ENCODE measurements at places on chromosomes 3 and 15.

DNA sequence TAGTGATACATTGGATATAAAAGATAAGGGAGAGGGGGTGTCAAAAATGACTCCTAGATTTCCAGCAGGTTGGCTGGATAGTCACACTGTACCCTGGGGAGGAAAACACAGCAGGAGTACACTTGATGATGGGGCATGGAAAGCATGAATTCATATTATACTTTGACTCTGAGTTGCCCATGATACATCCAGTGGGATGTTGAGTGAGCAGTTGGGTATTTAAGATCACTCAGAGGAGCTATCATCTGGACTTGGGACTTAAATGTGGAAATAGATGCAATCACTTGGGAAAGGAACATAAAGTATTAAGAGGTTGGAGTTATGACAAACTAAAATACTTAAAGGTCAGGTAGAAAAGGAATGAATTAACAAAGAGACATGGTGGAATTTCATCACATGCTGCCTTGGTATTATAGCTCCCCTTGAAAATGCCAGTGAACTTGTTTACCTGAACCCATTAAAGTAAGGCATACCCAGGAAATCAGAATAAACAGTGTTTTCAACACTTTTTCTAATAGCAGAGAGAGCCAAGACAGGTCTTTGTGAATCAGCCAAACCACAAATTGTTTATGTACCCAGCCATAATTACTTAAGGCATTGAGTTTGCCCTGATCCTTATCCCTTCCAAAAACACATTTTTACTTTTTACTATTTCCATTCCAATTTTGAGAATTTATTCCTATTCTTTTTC, 49.9 kb upstream of the ABI3BP start:
- DNase-seq: no peak

DNA sequence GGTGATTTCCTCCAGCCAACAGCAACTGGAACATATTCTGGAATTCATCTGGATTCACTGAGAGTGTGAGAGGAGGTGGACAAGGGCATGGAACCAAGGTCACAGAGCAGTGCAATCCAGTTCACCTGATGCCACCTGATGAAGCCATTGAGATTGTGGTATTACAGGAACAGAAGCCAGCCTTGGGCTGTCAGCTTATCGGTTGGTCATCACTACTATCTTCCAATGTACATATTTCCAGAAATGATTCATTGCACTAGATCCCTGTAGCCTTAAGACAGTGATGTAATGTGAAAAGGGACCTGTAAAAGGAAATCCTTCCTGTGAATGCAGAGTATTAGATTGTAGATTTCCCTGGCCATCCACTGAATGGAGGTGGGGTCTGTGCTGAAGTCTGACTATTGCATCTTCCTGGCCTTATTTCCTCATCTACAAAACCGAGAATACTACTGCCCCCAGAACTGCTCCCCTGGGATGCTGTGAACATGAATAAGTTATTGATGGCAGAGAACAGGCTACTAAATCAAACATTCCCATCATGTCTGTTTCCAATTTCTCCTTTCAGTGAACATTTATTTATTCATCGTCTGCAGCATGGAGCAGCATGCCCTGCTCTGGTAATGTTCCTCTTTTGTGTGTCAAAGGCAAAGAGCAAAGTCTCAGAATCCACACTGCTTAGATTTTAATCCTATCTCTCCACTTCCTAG, 47.4 kb upstream of the TPM1 start:
- no peak for DNase-seq

DNA sequence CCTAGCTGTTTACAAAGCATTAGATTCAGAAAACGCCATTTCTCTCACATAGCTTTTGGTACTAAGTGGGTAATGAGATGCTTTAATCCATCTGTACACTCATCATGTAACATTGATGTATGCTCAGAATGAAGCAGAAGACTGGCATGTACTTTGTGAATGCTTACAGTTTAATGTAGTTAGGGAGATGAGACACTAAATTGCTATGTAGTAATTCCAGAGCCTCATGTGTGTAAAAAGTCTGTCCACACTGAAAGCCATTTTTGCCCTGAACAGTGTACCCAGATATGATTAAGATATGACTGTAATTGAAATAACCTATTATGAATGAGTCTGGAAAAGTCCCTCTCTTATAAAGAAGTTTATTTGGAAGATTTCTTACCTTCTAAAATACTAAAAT, 66.5 kb downstream of the ARMC8 start:
- DNase-seq: no peak

DNA sequence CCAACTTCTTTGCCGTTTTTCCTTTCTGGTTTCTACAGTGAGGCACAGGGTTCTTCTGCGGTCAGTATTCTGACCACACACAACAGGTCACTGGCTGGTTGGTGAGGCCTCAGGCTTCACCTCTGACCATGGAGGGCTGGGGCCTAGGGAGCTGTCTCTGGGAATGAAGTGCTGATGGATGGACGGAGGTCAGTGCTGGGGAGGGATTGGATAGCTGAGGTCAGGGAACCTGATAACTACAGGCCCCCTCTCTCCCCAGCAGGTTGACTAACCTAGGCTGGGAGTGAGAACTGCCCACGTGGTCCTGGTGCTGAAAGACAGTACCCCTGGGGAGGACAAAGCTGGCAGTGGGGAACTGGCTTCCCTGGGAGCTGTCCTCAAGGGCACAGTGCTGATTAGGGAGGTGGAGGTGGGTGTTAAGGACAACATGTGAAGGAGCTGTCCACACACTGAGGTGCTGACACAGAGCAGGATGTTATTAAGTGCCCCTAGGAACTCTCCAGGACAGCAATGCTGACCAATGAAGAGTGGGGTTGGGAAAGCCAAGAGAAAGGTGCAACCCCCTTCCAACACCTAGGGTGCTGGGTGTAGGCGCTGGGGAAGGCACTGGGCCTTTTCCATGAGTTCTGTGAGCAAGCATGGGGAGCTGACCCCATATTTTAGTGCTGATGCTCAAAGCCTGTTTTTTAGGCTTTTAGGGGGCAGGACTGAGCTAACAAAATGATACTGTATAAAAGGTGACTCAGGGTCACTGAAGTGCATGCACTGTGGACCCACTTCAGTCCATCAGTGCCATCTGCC, 45.2 kb downstream of the ATP2B2 start:
- peak; percentile 10 for DNase-seq

- DNase-seq: no peak
Observed at GRCh38 chr15:37517191-37517895, 417.0 kb upstream of the MEIS2 start.

Measured in activated CD4-positive, alpha-beta T cell treated with anti-CD3 and anti-CD28 coated beads, Interleukin-2, amount 50 U/mL, for 4 hours (primary cell).